ENCODE measurements at places on chromosomes 13 and 19.
A peak's percentile ranks its signal among the peaks of the same experiment; 100 is the strongest.

GRCh38 chr13:35343417-35343816, 133.1 kb downstream of the MAB21L1 start:
- DNase-seq = no peak

DNA sequence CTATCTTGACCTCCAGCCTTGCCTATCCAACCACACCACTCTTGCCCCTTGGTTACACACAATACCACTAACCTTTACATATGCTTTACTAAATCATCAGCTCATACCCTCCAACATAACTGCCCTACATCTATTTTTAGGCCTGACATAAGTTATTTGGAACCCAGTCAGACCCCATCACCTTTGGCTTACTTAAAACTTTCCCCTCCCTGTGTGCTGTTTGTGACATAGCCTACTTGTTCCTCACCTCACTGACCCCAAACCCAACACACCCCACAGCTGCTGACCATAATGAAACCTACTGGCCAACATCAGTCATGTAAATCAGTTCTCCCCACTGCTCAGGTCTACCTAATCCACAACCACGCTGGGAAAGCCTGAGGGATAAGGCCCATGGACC, 4.9 kb downstream of the ZNF266 start:
- no peak for DNase-seq

- DNase-seq = no peak
These were observed 109.5 kb upstream of the TSC22D1 start for GRCh38 chr13:44685641-44686040.

DNA sequence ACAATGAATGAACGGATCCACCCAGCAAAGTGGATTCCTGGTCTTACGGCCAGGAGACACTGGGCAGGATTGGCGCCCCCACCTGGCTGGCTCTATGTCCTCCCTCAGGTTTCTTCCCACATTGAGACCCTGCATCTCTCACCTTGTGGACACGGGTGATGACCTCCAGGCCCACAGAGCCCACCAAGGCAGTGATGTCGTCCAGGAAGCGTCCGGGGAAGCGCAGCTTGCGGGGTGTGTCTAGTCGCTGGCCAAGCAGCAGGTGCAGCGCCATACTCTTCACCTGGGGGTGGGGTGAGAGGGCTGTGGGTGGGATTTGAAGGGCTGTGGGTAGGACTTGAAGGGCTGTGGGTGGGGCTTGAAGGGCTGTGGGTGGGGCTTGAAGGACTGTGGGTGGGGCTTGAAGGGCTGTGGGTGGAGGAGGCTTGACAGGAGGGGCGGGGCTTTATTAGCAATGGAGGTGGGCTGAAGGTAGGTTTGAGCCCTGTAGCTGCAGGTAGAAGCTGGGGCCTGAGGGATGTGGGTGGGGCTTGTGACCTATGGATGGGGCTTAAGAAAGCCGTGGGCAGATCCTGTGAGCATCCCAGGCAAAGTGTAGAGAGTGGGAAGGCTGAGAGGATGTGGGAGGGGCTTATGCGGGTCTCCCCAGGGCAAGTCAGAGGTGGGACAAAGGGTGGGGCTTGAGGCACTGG, 12.1 kb upstream of the ANGPTL8 start:
- DNase-seq = no peak

DNA sequence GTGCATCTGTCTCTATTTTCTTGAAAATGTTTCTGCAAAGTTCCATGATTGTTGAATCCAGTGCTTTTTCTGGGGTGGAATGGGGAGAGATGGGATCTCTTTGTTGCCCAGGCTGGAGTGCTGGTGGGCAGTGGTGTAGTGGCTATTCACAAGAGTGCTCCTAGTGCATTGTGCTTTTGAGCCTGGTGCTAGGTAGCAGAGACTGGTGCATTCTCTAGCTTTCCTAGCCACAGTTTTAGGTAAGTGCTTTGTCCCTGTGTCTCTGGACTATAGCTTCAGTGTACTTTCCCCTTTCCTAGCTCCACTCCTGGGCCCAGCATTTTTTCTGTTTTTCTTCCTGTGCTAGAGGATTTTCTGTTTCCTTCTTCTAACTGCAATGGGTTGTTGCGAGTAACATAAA, 825.6 kb downstream of the SLITRK6 start:
- DNase-seq = no peak

DNA sequence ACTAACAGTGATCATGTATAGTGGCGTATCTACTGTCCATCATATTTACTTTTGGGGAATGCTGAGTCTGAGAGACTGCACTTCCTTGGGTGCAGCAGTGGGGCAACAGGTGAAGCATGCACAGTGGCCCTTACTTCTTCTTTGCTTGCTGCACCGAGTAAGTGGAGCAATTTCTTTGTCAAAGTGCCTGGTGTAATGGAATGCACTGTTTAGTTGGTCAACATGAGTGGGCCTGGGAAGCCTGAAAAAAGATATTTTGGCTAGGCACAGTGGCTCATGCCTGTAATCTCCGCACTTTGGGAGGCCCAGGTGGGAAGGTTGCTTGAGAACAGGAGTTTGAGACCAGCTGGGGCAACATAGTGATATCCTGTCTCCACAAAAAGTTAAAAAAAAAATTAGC, 94.9 kb downstream of the OLFM4 start:
- no peak for DNase-seq

- DNase-seq = no peak
These were observed 399.6 kb downstream of the LMO7 start for GRCh38 chr13:76035711-76036110.

DNA sequence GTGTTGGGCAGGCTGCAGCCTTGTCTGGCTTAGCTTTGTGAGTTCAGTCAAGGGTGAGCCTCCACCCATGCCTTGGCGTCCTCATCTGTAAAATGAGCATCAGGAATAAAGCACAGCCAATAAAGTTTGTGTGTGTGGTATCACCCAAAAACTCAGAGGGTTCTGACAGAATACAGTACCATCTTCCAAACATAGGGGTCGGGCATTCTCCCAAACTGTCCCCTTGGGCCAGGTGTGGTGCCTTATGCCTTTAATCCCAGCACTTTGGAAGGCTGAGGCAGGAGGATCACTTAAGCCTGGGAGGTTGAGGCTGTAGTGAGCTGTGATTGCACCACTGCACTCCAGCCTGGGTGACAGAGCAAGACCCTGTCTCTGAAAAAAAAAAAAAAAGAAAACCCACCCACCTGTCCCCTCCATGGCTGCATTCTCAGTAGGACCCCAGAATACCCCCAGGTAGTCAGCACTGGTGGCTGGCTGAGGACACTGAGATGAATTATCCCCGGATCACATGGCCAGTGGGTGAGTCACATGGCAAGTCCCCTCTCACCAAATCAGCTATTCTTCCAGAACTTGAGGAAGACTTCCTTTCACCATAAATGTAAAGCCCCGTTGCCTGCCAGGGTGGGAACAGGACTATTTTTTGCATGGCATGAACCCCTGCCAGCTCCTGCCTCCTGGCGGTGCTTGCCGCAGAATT, 18.6 kb downstream of the POP4 start:
- no peak for DNase-seq

DNA sequence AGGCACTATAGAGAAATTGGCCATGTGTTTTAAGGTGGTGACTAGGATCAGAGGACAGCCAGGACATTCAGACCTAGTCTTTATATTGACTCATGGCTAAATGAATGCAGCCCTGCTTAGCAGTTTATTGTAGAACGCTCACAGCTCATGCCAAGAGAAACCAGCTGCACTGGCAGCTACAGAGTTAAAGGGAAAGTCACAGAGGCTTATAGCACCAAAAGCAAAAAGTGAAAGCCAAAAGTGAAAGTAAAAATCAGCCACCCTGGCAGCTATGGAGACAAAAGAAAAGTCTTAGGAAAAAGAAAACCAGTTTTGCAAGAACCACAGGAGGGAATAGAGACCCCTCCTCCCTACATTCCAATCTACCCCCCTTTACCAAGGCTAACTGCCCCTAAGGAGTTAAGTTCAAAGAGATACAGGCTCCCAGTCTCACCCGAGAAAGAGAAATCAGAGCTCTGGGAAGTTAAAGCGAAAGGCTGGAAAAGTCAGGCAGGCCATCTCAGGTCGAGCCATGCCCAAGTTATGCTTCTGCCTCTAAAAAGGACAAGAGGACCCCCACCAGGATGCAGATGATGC, 99.0 kb downstream of the ZNF429 start:
- DNase-seq = peak; percentile 1

GRCh38 chr13:109781384-109782065, 4.9 kb downstream of the IRS2 start:
- no peak for DNase-seq

DNA sequence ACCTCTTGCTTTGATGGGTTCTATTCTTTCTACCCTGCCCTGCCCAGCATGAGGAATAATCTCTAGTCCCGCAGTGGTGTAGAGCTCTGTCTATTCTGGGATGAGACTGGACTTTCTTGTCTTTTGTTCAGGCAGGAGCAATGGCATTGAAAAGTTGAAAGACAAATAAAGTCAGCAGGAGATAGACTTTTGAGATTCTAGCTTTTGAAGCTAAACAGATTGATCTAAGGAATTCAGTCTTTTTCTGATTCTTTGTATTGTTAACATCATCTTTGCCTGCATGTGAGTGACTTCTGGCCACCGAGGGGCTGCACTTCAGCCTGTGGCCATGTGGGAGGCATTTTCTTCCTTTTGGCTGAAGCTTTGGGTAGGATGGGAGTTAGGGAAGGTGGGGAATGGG, 132.4 kb downstream of the MRPL57 start:
- no peak for DNase-seq

DNA sequence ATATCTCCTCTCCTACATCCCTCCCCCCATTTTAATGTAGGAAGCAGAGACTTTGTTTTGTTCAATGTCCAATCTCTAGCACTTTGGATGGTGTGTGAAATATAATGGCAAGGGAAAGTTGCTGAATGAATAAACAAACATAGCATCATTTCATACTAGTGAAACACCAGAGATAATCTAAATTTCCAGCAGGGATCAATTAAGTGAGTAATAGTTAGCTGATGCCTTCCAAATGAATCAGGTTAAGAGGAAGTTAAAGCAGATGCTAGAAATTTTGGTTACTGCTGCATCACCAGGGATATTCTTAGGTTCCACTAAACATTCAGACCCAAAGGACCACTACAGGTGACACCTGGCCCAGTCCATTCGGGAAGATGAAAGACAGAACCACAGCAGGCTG, 8.1 kb downstream of the MRPS31 start:
- DNase-seq = peak; percentile 19
